Pulmonary artery endothelial cell (primary cell): ENCODE measurements at places on chromosomes 11 and 22.

- no peak for DNase-seq
Measured at GRCh38 chr11:83157594-83158356, 844 bp downstream of the PCF11 start.

GRCh38 chr22:36405671-36406538 is 18.1 kb upstream of the MYH9 start:
- no peak for DNase-seq

DNA sequence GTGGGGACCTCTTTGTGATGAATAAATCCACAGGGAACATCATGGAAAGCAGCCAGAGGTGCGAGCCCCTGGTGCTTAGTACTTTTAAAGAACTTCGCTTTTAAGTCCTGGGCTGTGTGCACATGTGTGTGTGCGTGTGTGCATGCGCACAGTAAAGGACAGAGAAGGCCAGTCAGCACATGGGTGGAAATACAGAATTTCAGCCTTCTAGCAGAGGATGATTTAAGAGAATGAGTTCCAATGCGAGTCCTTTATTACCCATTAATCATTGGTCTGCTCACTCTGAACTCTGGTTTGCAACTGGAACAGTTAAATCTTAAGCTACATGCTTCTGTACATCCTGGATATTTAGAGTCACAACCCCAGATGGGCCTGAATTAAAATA is 18.9 kb downstream of the TEAD1 start:
- no peak for DNase-seq

- DNase-seq, result no peak
Measured at GRCh38 chr11:60428517-60428916, 855 bp upstream of the MS4A5 start.

- DNase-seq, result no peak
Measured at GRCh38 chr11:61340979-61341378, 8.0 kb downstream of the TKFC start.
